ENCODE measurements at places on chromosomes 1 and 21. TPM values are rescaled to one million over a fixed set of nuclear protein-coding genes. Genes with fewer than 3 reads are reported as not detected.

GRCh38 chr1:180272395-180272794, 42.3 kb downstream of the LHX4 start:
- DNase-seq, result no peak

DNA sequence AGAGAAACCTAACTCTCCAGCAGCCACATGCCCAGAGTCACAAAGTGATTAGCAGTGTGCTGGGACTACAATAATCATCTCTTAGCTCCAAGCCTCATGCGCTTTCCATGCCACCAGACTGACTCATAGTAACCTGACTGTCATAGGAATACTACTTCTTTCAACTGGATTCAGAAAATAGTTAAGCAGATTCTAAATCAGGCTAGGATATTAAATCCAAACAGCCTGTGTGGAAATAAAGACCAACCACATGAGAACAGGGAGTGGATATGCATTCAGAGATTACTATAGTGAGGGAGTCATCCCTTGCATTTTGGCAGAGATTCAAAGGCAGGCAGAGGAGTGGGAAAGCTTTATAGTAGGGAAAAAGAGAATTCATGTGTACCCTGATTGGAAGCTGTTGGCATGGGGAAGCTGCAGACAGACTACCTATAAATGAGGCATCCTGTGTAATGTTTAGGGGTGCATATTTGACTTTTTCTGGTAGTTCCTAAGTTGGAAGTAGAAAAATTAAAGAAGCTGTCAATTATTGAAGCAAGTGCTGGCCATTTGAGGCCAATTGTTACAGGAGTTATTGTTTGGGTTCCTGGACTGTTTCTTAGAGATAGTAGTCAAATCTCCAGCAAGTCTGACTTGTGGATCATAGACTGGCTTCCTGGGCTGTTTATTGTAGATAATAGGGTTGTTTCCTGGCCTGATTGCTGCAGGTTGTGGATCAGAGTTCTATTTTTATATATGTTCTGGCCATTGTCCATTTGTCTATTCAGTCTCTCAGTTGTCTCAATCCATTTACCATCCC, 31.7 kb upstream of the DNAH14 start:
- DNase-seq, result no peak

Gene RUNX3
- total RNA-seq, result 5.6 TPM

GRCh38 chr21:28932717-28933116, 60.0 kb downstream of the LTN1 start:
- DNase-seq, result no peak

- DNase-seq, result no peak
These were observed 176.5 kb downstream of the C1orf21 start for GRCh38 chr1:184563308-184563707.

- DNase-seq, result no peak
These were observed 18.2 kb upstream of the IFI6 start for GRCh38 chr1:27690183-27690582.

GRCh38 chr1:76713535-76713934, 153.7 kb upstream of the ST6GALNAC5 start:
- no peak for DNase-seq

All from Daoy (cell line).